Stimulated activated CD8-positive, alpha-beta memory T cell treated with anti-CD3 and anti-CD28 coated beads, Interleukin-2, amount 100 ng/mL, for 1 hour (primary cell): ENCODE measurements at places on chromosomes 11 and 22.

- no peak for DNase-seq
Observed at GRCh38 chr22:44926124-44926475, 83.7 kb downstream of the PHF21B start.

- DNase-seq, result no peak
Observed at GRCh38 chr11:33942954-33943353, 51.1 kb upstream of the LMO2 start.

- DNase-seq, result no peak
Observed at GRCh38 chr11:17129003-17129402, 51.5 kb upstream of the RPS13 start.

- peak; percentile 57 for DNase-seq
Observed at GRCh38 chr11:46315033-46315738, 32.1 kb upstream of the DGKZ start.
